ENCODE measurements at places on chromosomes 6 and 20.

DNA sequence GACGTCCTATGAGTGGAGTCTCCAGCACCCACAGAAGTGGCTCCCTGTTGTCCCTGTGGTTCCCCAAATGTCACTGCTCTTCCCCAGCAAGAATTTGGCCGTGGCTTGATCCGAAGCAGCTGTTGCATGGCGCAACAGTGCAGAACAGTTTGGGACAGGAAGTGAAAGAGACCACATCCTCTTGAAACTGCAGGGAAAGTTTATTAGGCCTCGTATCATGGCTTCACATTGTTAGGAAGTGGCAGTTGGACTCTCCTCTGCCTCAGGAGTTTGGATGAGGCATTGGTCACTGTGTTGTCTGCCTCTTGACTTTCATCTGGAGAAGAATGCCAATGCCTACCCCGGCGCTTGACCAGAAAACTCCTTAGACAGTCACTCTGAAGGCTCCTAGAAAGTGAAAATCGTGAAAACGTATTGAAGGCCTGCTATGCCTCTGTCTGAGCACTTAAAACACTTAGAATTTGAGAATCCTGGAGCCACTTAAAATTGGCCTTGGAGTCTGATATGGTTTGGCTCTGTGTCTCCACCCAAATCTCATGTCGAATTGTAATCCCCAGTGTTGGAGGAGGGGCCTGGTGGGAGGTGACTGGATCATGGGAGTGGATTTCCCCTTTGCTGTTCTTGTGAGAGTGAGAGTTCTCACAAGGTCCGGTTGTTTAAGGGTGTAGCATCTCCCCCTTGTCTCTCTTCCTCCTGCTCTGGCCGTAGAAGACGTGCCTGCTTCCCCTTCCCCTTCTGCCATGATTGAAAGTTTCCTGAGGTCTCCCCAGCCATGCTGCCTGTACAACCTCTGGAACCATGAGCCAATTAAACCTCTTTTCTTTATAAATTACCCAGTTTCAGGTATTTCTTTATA is 334.9 kb upstream of the JARID2 start:
- no peak for DNase-seq

- no peak for DNase-seq
Measured at GRCh38 chr6:141956868-141957267, 175.9 kb upstream of the GJE1 start.

DNA sequence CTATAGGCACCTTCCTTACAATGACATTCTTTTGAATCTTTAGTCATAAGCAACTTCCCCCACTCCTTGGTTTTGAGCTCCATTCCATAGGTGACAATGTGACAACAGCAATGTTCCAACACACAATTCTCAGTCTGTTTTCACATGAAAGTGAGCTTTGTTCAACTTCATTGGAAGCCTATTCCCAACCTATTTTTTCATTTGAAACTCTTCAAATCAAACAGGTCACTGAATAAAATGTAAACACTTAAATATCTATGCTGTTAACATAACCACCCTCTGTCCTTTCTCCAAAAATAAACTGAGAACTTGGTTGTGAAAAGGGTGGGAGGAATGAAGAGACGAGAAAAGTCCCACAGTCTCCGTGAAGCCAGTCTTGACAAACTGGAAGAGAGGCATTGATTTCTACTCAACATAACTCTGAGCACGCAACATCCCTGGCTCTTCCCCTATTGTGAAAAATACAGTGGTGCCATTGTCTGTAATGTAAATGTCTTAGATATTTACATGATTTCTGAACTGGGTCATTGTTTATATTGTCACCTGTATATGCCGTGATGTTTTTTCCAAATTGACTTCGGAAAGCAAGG is 343.1 kb downstream of the TFAP2A start:
- DNase-seq: no peak

GRCh38 chr6:41901882-41902519 is 6.8 kb upstream of the USP49 start:
- peak; percentile 53 for DNase-seq

GRCh38 chr6:16473184-16473907 is 235.0 kb downstream of the GMPR start:
- DNase-seq: no peak

GRCh38 chr6:103273048-103273447 is 1586.7 kb downstream of the HACE1 start:
- no peak for DNase-seq

DNA sequence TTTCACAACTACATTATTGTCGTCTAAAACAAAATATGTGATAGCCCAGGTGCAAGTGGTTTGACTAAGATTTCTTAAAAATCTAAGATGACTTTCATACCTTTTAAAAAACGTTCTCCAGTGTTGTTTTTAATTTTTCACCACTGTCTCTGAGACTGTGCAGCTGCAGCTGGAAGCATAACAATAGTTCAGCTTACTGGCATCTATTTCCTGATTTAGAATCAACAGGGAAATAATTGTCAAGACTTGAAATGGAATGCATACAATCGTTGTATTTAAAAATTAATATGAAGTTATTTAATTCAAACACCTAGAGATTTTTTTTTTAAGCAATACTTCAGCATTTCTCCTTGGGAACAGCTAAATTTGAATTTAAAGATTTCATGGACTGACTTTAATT is 982.0 kb upstream of the EPHA7 start:
- DNase-seq: no peak

GRCh38 chr6:14147891-14148290 is 30.3 kb downstream of the CD83 start:
- DNase-seq: no peak

GRCh38 chr20:39112178-39112743 is 150.1 kb downstream of the DHX35 start:
- peak; percentile 54 for DNase-seq

- no peak for DNase-seq
Measured at GRCh38 chr20:61049684-61050083, 202.4 kb upstream of the CDH4 start.

- no peak for DNase-seq
Measured at GRCh38 chr20:50144362-50144761, 9.2 kb downstream of the PEDS1 start.

DNA sequence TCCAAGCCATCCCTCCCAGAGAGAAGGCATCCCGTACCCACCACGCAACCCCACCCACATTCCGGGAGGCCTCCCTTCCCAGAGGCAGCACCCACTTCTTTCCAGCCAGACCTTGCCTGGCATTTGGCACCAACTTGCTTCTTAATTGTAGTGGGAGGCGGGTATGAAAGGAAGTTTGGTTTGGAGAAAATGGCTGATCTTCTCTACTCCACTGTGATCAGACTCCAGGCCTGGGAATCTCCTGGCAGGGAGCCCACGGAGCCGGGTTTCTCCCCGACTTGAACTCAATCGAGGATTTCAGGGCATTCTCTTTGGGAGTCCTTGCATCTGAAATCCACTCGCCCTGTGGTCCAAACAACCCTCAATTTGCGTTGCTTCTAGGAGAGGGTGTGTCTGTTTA is 107.1 kb downstream of the ZDHHC14 start:
- DNase-seq: no peak

GRCh38 chr20:58854638-58855471 is 2.3 kb downstream of the GNAS start:
- no peak for DNase-seq

DNA sequence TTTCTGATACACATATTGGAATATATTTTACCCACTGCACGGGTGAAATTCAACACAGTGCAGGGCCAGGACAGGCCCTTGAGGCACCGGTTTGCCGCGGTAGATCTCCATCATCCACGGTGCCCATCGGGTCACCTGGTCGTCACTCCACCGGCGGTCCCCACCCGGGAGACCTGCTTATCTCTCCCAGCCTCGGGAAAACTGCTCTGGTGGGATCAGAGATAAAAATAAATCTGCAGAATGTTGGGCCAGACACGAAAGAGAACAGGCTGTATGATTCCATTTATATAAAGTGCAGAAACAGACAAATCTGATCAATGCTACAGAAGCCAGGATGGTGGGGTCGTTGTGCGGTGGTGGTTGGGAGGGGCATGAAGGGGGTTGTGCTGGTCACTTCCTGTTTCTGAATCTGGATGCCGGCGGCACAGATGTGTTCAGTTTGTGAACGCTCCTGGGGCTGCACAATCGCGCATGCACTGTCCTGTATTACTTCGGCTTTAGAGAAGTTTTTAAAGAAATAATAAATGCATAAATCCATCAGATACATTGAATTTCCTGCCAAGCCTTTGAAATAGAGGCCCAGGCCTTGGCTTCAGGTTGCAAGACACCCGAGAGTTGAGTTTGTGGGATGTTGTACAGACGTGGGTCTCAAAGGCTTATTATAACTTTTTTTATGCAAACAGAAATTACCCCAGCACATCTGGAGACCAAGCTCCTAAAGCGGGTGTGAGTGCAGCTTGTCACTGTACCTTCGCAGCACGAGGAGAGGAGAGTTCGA is 54.3 kb downstream of the ANKRD60 start:
- no peak for DNase-seq
